ENCODE measurements at places on chromosomes 4 and X.

DNA sequence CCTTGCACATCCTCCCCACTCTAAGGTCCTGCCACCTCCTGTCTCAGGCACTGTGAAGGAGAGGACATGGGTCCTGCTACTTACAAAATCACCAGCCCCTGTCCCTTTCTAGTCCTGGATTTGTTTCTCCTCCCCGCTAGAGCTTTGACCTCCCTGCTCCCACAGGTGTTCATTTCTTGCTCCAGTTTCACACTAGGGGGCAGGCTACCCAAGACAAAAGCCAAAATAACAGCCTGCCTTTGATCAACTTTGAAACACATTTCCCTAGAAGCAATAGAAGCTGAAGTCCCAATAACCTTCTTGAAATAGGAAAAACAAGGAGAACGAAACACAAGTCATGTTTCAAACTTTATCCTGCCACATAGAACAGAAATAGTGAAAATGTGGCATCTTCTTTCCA lies 164.4 kb downstream of the QDPR start:
- no peak for DNase-seq

- no peak for DNase-seq
Measured at GRCh38 chr4:167222099-167222498, 12.2 kb downstream of the SPOCK3 start.

DNA sequence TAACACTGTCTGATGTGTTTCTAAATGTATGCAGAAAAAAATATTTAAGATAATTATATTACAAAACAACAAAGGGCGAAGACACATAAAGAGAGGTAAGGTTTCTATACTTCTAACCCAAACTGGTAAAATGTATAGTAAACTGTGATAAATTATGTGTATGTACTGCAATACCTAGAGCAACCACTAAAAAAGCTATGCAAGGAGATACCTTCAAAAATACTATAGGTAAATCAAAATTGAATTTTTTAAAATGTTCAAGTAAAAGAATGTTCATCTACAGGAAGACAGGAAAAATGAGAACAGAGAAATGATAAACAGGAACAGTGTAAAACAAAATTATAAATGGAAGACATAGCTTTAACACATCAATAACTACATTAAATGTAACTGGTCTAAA lies 27.3 kb upstream of the RAI2 start:
- DNase-seq = no peak

GRCh38 chrX:13123857-13124345 lies 79.5 kb upstream of the FAM9C start:
- no peak for DNase-seq

GRCh38 chr4:128452415-128452814 lies 164.8 kb upstream of the PGRMC2 start:
- no peak for DNase-seq

- DNase-seq = no peak
Measured at GRCh38 chr4:93183576-93183975, 645.0 kb upstream of the ATOH1 start.

GRCh38 chrX:72057331-72057730 lies 74.4 kb downstream of the RTL5 start:
- DNase-seq = no peak

DNA sequence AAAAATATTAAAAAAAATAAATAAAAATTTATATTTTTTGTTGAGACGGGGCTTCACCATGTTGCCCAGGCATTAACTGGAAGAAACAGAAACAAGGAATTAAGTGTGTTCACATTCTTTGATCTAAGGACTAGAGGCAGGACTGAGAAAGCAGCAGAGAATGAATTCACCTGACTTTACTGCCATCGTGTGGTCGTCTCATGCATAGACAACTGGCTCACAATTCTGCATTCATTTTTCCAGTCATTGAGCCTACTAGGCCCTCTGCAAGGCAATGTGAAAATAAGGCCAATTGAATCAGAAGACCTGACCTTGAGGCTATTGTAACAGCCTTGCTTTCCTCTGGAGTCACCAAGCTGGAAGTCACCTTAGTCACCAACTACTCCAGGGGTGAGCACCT lies 37.4 kb downstream of the LHFPL1 start:
- DNase-seq = peak; percentile 39

DNA sequence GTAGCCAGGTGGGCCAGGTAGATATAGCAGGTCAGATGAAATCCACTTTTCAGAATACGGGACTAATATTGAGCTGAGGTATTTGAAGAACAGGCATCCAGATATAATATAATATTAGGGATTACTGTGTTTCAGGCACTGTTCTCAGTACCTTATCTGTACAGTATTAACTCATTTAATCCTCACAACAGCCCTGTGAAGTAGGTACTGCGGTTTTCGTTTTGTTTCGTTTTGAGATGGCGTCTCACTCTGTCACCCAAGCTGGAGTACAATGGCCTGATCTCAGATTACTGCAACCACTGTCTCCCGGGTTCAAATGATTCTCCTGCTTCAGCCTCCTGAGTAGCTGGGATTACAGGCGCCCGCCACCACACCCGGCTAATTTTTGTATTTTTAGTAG lies 129.6 kb downstream of the IL1RAPL2 start:
- DNase-seq = no peak

DNA sequence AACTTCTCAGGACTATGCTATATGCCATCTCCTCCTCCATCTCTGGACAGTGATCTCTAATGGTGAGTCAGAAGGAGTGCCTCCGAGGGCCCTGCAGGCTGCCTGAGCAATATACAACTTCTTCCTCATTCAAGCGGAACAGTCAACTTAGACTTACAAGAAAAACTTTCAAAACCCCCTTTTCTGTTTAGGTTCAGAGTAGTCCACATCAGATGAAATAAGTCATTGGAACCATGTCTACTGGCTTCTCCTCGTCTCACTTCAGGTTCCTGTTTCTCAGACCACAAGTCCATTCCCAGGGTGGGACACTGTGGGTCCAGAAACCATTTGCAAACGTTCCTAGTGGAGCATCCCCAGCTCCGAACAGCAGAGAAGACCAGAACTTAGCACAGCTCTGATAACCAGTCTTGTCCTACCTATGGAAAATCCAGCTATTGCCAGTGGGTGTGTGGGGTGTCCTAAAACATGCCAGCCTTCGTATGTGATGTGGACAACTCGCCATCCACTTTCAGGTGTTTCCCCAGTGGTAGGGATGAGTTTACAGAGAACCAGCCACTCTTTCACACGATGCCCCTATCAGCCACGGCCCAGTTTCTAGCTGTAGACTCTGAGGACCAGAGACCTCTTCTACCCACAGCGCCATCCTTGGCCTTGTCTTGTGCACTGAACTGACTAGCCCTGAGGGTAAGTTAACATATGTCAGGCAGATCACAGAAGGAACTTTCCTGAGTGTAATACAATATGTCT lies 32.7 kb upstream of the NKRF start:
- DNase-seq = peak; percentile 12

GRCh38 chrX:152445926-152446325 lies 5.2 kb downstream of the GABRA3 start:
- DNase-seq = no peak

DNA sequence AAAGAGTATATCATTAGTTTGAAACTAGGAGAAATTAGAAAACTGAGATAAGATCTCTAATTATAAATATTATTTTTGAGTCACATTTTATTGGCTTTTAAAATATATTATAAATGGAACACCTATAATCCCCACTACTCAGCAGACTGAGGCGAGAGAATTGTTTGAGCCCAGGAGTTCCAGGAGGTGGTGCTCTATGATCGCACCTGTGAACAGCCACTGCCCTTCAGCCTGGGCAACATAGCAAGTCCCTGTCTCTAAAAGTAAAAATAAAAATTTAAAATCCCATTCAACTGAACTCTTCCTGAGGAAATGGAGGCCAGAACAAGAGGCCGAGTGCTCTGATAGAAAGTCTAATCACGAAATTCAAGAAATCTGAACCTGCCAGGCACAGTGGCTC lies 6.3 kb upstream of the C4orf36 start:
- DNase-seq = no peak

DNA sequence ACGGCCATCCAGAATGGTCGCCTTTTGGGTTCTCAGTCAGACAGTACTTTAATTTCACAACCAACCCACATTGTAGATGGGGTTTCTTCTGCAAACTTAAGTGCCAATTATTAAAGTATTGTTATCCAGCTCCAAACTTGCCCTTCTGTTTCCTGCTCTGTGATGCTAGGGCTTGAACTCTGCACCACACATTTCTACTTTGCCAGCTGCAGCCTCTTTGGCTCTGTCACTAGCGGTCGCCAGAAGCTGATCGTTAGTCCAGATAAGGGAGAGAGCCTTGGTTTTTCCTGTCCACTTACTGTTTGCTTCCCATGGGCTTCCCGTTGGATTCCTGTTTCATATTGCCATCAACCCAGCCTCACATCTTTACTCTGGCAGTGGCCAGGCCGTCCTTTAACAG lies 196.6 kb downstream of the ASB9 start:
- no peak for DNase-seq

GRCh38 chr4:109296527-109296926 lies 5.9 kb downstream of the COL25A1 start:
- no peak for DNase-seq

GRCh38 chr4:93865650-93866049 lies 37.1 kb downstream of the ATOH1 start:
- DNase-seq = no peak

DNA sequence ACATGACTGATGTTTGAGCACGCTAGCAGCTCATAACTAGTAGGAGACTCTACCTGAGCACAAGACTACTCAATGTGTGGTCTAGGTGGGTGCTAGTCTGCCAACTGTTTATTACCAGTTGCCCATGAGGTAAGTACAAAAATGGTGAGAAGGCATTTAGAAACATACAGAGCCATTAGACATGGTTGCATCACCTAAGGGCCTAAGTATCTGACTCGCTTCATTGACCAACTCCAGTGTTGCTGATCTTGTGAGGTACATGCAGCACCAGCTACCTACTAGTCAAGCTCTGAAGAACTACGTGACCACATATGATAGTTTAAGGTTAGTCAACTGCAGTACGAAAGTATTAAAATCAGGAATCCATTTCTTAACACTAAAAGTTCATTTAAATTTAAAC lies 39.9 kb downstream of the APBB2 start:
- DNase-seq = no peak

GRCh38 chr4:75289914-75290582 lies 224.2 kb downstream of the RCHY1 start:
- DNase-seq = no peak

DNA sequence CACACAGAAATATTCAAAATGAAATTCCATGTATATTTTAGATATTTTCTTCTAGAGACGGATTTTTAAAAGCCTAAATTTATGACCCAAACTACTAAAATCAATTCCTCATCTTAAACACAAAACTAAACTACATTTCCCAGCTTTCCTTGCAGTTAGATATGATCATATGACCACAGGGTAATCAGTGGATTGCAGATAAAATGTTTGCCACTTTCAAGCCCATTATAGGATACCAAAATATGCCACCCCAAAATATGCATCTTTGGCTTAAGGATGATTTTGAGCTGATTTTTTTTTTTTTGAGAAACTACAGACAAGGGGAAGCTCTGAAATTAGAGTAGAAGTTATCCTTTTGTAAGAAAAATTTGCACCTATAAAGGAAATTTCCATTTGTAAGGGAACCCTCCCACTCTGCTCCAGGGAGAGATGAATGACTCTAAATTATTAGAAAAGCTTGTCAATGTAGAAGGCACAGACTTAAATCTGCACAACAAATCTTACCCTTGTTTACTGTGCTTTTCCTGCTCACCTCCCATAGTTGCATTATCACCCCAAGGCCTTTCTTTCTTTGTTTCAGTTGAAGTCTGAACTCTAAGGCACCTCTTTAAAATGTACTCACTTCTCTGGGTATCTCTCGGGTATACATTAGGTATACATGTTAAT lies 503.0 kb downstream of the PDHA2 start:
- no peak for DNase-seq

GRCh38 chrX:47311932-47312774 lies 58.2 kb upstream of the ZNF157 start:
- no peak for DNase-seq

DNA sequence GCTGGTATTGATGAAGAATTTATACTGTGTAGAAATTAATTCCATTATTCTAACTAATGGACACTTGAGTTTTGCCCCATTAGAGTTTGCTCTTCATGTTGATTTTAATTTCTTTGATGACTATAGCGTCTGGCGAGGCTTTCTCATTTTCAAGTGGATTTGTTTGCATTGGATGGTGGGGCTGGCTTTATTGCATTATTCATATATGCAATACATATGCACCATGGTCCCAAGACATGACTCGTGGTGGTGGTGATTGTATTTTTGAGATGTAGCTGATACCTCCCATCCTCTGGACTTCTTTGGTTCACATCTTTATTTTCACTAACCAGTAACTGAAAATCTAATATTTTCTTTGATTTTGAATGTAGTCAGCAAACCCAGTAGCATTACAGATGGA lies 39.8 kb downstream of the PTTG2 start:
- no peak for DNase-seq

DNA sequence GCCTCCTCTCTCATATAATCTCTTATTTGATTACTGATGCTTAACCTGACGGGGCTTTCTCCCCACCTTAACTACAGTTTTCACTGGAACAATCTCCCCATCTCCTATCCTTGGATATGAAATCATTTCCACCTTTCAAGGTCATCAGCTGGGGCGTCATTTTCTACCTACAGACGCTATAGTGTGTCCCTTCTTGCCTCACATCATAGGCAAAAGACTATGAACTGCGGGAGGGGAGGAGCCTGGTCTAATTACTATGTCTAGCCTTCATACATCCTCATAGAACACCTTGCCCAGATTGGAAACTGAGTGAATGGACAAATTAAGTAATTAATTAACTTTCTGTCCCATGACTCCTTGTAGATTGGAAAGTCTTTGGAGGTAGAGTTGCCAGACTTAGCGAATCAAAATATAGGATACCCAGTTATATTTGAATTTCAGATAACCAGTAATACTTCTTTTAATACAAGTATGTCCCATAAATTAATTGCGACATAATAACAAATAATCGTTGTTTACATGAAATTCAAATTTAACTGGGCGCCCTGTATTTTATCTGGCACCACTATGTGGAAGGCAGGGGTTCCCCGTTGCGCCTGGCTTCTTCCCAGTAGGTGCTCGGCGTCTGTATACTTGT lies 752 bp upstream of the ATP6AP2 start:
- DNase-seq = no peak

GRCh38 chrX:72029483-72030411 lies 102.0 kb downstream of the RTL5 start:
- DNase-seq = peak; percentile 29

- DNase-seq = peak; percentile 0
Measured at GRCh38 chrX:139826065-139827044, 106.5 kb downstream of the ATP11C start.

Measured in amniotic stem cell (primary cell).